ENCODE measurements at places on chromosomes 7 and 10. TPM values are rescaled to one million over a fixed set of nuclear protein-coding genes. Genes with fewer than 3 reads are reported as not detected.

DNA sequence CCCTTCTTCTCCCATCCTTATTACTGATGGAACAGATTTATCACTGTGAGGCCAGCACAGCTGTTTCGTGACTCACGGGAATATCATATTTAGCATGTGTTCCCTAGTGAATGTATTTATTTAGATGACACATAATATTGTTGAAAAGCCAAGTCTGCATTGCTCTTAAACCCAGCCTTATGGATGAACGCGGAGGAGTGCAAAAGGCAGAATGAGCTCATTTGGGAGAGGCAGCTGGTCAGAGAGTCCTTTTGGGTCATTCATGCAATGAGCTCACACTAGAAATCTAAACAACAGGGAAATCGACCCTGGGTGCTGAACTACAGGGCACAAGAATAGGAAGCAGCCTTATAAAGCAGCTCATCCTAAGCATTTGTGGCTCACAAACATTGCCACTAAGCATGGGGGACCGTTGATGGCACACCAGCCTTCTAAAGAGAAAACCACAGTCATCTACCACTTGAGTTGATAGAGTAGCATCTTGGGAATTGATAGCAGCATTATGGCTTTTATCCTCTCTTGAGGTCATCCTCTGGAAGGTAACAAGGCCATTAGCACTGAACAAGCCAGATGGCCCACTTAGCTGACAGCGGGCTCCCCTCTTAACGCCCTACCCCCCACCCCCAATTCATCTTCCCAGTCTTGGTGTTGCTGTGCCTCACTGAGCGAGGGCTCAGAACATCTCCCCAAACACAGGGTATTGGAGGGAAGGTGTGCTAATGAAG is 32.9 kb upstream of the SDK1 start:
- H3K36me3 ChIP-seq = no peaks in the 10 kb centered on the region
- DNase-seq = no peak
- no peak overlapping the region for H3K4me3 ChIP-seq
- H3K27ac ChIP-seq = no peak overlapping the region
- no peaks in the 10 kb centered on the region for H3K4me1 ChIP-seq

DNA sequence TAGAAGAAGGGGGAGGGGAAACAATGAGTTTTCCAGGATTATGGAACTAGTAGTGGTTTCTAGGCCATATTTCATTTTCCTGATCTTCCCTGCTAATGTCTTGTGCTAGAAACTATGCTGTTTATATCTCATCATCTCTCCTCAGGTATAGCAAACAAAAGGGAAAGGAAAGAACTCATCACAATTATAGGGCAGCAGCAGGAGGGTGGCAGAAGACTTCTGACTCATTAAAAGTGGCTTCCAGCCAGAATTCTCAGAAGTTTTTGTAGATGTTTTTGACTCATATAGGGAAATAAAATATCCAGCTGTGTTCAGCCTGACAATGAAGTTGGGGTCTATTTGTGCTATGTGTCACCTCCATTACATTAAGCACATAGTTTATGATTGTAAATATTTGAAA is 6.5 kb downstream of the AHR start:
- H3K27me3 ChIP-seq = no peaks in the 10 kb centered on the region
- no peak for DNase-seq
- peak overlapping the region; percentile 34 for H3K4me3 ChIP-seq
- peak overlapping the region; percentile 92 for H3K27ac ChIP-seq

DNA sequence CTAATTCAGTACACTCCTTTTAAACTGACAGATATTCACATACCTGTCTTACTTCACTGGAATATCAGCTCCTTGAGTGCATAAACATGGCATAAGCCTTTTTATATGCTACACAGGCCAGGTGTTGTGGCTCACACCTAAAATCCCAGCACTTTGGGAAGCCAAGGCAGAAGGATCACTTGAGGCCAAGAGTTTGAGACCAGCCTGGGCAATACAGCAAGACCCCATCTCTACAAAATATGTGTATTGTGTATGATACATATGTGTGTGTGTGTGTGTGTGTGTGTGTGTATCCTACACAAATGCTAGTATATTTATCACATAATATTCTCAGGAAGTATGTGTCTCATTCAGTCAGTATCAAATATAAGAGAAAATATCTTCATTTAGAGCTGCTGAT is 45.3 kb downstream of the DNAJC12 start:
- H3K4me1 ChIP-seq = no peaks in the 10 kb centered on the region
- DNase-seq = no peak
- no peaks in the 10 kb centered on the region for H3K27me3 ChIP-seq
- no peaks in the 10 kb centered on the region for H3K36me3 ChIP-seq

GRCh38 chr10:118966076-118966849 is 63.3 kb upstream of the NANOS1 start:
- H3K27ac ChIP-seq = no peak overlapping the region
- DNase-seq = no peak
- H3K27me3 ChIP-seq = no peaks in the 10 kb centered on the region
- peaks cover 22% of the 10 kb centered on the region for H3K4me1 ChIP-seq

DNA sequence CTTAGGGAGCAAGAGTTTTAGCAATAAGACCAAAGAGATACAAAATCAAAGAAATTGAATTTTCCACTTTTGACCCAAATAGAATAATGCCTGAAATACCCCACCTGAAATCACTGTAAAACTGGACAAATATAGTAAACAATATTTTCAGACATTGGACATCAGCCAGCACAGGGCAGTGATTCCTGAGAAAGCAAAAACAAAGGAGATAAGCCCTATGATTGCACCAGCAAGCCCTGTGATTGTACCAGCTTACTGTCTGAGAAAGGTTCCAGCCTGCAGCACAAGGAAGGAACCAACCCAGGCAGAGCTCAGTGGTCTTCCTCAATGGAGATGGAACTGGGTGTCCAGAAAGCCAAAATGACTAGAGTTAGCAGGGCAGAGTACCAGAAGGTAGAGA is 10.3 kb downstream of the TMEM106B start:
- no peak overlapping the region for H3K4me3 ChIP-seq
- peaks cover 28% of the 10 kb centered on the region for H3K36me3 ChIP-seq
- no peaks in the 10 kb centered on the region for H3K4me1 ChIP-seq
- no peak overlapping the region for H3K27ac ChIP-seq

DNA sequence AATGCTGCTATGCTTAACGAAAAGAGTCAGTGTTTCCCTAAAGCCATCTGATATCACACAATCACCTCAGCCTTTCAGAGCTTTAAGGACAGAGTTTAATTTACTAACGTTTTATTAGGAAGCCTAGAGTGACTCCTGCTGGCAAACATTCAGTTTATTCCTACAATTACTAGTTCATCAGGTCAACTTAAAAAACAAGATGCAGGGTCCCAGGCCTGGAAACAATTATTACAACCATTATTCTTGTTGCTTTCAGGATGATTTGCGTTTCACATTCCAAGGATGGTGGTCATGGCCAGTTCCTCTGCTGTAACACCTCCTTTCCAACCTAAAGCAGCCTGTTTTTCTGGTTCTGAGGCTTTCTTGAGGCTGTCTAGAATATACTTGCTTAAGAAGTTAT is 1.5 kb upstream of the FAM53B start:
- H3K27ac ChIP-seq = peak overlapping the region; percentile 90
- no peaks in the 10 kb centered on the region for H3K36me3 ChIP-seq
- no peaks in the 10 kb centered on the region for H3K27me3 ChIP-seq
- H3K4me3 ChIP-seq = no peak overlapping the region

GRCh38 chr10:71765176-71765904 is 8.0 kb downstream of the VSIR start:
- no peaks in the 10 kb centered on the region for H3K36me3 ChIP-seq
- DNase-seq = no peak
- peak overlapping the region; percentile 19 for H3K4me3 ChIP-seq
- no peaks in the 10 kb centered on the region for H3K27me3 ChIP-seq
- peaks cover 100% of the 10 kb centered on the region for H3K4me1 ChIP-seq

GRCh38 chr7:129746857-129747529 is 135.5 kb downstream of the NRF1 start:
- no peak for DNase-seq
- H3K27ac ChIP-seq = no peak overlapping the region
- no peaks in the 10 kb centered on the region for H3K27me3 ChIP-seq
- no peaks in the 10 kb centered on the region for H3K36me3 ChIP-seq

GRCh38 chr7:157752832-157753291 is 416.1 kb downstream of the DNAJB6 start:
- no peaks in the 10 kb centered on the region for H3K27me3 ChIP-seq
- no peak overlapping the region for H3K4me3 ChIP-seq
- no peaks in the 10 kb centered on the region for H3K4me1 ChIP-seq
- no peak for DNase-seq
- H3K36me3 ChIP-seq = no peaks in the 10 kb centered on the region

DNA sequence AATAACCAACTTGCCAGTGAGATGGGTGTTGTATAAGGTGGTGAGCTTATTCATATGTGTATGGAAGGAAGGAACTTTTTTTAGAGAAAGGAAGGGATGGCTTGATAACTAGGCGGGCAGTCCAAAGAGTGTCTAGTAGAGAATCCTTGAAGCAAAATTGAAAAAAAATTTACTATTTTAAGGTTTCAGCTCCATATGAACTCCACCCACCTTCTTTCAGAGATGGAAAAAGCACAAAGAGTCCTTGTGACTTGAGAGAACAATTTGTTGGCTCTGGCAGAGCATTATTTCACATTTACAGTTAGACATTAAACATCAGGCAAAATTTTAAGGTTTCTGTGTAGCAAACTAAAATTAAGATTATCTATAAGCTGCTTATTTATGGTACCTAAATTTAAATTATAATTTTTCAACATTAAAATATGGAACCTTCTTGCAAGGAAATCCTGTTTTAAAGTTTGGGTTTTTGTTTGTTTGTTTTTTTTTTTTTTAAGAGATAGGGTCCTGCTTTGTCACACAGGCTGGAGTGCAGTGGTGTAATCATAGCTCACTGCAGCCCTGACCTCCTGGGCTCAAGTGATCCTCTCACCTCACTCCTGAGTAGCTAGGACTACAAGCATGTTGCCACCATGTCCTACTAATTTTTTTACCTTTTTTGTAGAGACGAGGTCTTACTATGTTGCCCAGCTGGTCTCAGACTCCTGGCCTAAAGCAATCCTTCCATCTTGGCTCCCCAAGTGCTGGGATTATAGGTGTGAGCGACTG is 12.2 kb downstream of the PTPN12 start:
- H3K27ac ChIP-seq = peak overlapping the region; percentile 19
- no peak overlapping the region for H3K4me3 ChIP-seq
- no peaks in the 10 kb centered on the region for H3K27me3 ChIP-seq
- H3K4me1 ChIP-seq = peaks cover 63% of the 10 kb centered on the region

DNA sequence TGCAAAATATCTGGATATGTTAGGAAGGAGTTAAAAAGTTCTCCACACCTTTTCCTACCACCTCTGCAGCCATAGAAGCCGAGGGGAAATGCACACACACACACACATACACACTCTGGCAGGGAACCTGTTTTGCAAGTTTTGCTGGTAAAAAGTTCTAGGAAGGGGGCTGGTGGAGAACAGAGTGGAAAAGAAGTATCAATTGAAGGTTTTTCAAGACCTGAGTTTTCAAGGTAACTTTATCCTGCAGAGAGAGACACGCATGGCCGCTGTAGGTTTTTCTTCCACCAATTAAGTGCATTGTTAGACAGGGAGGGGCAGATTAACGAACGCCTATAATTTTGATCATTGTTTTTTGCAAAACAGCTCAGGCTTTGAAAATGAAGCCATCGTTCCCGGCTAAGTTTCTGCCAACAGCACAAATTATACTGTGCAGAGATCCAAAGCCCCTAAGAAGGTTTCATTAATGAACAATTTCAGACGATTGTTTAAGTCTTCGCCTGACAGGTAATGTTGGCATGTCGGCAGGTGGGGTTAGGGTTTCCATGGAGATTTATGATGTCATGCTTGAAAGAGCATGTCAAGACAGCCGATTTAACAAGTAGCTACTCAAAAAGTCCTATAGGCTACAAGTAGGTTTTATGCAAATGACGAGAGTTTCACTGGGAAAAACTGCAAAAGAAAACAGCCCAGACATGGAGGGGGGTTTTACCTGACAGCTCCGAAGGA is 29.7 kb downstream of the KIAA1217 start:
- H3K27me3 ChIP-seq = no peaks in the 10 kb centered on the region
- H3K27ac ChIP-seq = no peak overlapping the region
- peak overlapping the region; percentile 27 for H3K4me3 ChIP-seq
- H3K36me3 ChIP-seq = no peaks in the 10 kb centered on the region

DNA sequence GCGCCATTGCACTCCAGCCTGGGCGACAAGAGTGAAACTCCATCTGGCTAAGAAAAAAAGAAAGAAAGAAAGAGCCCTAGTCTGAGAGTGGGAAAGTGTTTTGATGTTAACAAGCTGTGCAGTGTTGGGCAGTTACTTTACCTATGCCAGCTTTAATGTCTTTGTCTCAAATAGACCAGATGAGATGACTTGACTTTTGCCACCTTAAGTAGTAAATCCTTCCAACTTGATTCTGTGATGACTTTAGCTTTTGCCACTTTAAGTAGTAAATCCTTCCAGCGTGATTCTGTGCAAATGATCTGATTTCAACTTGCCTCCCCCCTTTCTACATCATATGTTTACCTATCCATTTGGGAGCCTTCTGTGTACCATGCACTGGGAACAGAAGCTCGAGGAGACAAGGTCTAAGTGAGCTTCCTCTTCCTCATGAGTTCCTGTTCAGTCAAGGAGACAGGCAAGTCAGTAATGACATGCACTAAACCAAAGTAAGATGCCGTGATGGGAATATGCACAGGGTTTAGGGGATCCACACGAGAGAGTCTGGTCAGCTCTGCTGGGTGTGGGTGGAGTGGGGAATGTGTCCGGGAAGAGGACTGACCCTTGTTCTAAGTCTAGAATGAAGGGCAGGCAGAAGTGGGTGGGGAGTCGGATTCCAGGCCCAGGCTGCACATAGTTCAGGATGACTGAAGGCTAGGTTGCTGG is 17.2 kb downstream of the INPP5F start:
- H3K27ac ChIP-seq = no peak overlapping the region
- H3K4me1 ChIP-seq = peaks cover 17% of the 10 kb centered on the region
- H3K36me3 ChIP-seq = no peaks in the 10 kb centered on the region
- H3K4me3 ChIP-seq = no peak overlapping the region
- peak; percentile 75 for DNase-seq

GRCh38 chr7:46321556-46322205 is 400.6 kb upstream of the IGFBP3 start:
- H3K27me3 ChIP-seq = no peaks in the 10 kb centered on the region
- H3K4me3 ChIP-seq = no peak overlapping the region
- H3K4me1 ChIP-seq = no peaks in the 10 kb centered on the region

DNA sequence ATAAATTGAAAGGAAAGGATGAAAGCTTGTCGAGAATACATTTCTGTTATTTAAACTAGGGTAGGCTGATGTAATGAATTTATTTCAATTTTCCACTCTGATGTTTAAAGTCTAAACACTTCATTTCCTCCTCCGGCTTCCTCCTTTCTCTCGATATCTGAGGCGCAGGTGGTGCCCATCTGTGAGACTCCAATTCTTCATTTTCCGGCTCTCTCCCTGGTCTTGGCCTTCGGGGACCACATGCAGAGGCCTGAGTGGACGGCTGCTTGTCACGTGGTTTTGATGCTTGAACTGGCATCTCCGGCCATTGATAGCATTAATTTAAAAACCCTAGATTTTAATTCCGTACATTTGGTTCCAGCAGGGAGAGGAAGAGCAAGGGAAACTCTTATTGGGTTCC is 5.8 kb upstream of the ADARB2 start:
- no peak overlapping the region for H3K27ac ChIP-seq
- no peaks in the 10 kb centered on the region for H3K36me3 ChIP-seq
- no peaks in the 10 kb centered on the region for H3K4me1 ChIP-seq
- no peak overlapping the region for H3K4me3 ChIP-seq
- H3K27me3 ChIP-seq = peaks cover 7% of the 10 kb centered on the region

- H3K36me3 ChIP-seq = no peaks in the 10 kb centered on the region
- H3K27ac ChIP-seq = no peak overlapping the region
- no peaks in the 10 kb centered on the region for H3K27me3 ChIP-seq
- no peak for DNase-seq
- no peaks in the 10 kb centered on the region for H3K4me1 ChIP-seq
- H3K4me3 ChIP-seq = no peak overlapping the region
These were observed 97.3 kb downstream of the PTPRN2 start for GRCh38 chr7:158490171-158490782.

The ENTPD1 gene
- total RNA-seq = 30.3 TPM

The TRPV5 gene
- total RNA-seq = 0.17 TPM

The SUN3 gene
- total RNA-seq = not detected

The ADO gene
- total RNA-seq = 28.1 TPM

The COBL gene
- total RNA-seq = 44.0 TPM

The GNG11 gene
- 20.5 TPM for total RNA-seq

The C10orf143 gene
- total RNA-seq = 5.0 TPM

All from esophagus muscularis mucosa (tissue), 4 donors.